ENCODE measurements at places on chromosomes 1 and 21. TPM values are rescaled to one million over a fixed set of nuclear protein-coding genes. Genes with fewer than 3 reads are reported as not detected.

The RXRG gene
- 1.1 TPM for total RNA-seq

GRCh38 chr1:202821467-202821866 lies 10.7 kb downstream of the PCAT6 start:
- H3K27me3 ChIP-seq = no peaks in the 10 kb centered on the region
- DNase-seq = no peak
- H3K36me3 ChIP-seq = no peaks in the 10 kb centered on the region
- no peaks in the 10 kb centered on the region for H3K4me1 ChIP-seq
- no peak overlapping the region for H3K27ac ChIP-seq
- H3K4me3 ChIP-seq = no peak overlapping the region

DNA sequence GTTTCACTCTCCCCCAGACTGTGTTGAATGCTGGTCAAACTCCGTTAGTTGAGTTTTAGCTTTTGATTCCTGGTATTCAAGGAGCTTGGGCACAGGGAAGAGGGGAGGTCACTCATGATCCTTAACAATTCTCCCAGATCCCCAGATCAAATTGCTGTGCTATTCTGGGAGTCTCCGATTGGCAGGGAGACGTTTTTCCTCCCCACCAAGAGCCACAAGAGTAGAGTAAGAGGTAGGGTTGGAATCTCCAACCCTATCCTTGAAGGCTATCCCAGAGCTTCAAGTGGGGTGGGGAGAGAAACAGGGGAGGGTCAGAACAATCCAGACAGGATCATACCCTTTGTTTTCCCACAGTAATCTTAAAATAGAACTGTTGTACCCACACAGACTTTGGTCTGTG lies 576 bp upstream of the TPM3 start:
- no peaks in the 10 kb centered on the region for H3K27me3 ChIP-seq
- H3K36me3 ChIP-seq = no peaks in the 10 kb centered on the region
- H3K27ac ChIP-seq = no peak overlapping the region
- DNase-seq = no peak
- no peak overlapping the region for H3K4me3 ChIP-seq

The COA6 gene
- total RNA-seq = 33.0 TPM

The S100A3 gene
- 2.3 TPM for total RNA-seq
